Uterine smooth muscle cell (primary cell): ENCODE measurements at places on chromosomes 6 and 20. TPM values are rescaled to one million over a fixed set of nuclear protein-coding genes. Genes with fewer than 3 reads are reported as not detected.

The PDE7B gene
- 2.5 and 2.8 TPM in 2 replicates for total RNA-seq

The CNPY3 gene
- total RNA-seq, result 19.0 and 36.5 TPM in 2 replicates

The AIF1 gene
- not detected in 2 replicates for total RNA-seq

The SPATS1 gene
- total RNA-seq, result not detected in 2 replicates

The CDSN gene
- total RNA-seq, result not detected in 2 replicates

The NDRG3 gene
- 19.5 and 20.1 TPM in 2 replicates for total RNA-seq

The RRAGD gene
- total RNA-seq, result 2.3 and 3.2 TPM in 2 replicates

The TRIM38 gene
- total RNA-seq, result 9.0 and 11.5 TPM in 2 replicates

The TPD52L1 gene
- 8.1 and 13.7 TPM in 2 replicates for total RNA-seq

The SLC17A3 gene
- not detected in 2 replicates for total RNA-seq

The HLA-DRA gene
- total RNA-seq, result not detected in 2 replicates

The GJA10 gene
- not detected in 2 replicates for total RNA-seq
